ENCODE measurements at places on chromosomes 11 and 22.

DNA sequence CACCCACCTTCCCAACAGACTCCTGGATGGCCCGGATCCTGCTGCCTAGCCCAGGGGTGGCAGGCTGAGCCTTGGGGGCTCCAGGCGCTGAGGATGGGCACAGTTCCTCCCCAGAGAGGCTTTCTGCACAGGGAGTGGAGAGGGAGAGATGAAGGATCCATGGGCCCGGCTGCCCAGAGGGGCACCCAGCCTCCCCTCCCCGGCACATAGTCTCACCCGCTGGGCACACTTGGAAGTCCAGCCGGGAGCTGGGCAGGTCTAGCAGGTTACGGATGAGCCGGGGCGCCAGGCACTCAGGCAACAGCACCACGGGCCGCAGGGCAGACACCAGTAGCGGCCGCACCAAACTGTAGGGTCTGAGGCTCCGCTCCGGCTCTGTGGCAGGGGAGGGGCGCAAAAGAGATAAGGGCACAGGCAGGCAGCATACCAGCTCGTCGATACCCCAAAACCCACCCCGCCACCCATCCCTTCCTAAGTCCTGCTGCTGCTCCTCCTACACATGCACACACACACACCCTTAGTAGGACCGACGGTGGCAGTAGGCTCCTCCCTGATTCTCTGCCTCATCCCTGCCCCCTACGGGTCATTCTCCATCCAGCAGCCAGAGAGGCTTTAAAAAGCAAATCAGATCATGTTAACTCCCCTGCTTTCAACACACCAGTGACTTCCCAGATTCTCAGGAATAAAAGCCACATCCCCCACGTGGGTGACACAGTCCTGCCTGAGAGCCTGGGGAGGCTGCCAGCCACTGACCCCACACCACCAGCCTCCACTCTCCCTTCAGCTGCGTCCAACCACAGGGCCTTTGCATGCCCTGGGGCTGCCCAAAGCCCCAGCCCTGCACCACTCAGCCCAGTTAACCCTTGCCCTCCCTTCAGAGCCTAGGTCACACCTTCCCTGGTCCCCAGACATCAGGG lies 6.5 kb upstream of the MFNG start:
- DNase-seq: no peak

DNA sequence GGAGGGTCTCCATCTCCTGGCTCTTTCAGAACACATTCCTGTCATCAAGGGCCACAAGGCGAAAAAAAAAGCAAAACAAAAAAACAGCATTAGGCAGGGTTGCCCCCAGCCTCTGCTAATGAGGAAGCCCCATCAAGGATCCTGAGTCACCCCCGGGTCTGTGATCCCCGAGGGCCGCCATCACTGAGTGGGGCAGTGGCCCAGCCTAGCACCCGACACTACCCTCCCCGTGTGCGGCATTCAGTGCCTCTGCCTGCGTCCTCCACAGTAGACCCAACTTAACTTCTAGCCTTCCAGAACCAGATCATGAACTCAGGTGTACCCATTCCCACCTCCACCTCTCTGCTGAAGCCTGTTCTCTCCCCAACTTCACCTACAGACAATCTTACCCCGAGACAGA lies 6.6 kb upstream of the CDC42EP1 start:
- DNase-seq: no peak

DNA sequence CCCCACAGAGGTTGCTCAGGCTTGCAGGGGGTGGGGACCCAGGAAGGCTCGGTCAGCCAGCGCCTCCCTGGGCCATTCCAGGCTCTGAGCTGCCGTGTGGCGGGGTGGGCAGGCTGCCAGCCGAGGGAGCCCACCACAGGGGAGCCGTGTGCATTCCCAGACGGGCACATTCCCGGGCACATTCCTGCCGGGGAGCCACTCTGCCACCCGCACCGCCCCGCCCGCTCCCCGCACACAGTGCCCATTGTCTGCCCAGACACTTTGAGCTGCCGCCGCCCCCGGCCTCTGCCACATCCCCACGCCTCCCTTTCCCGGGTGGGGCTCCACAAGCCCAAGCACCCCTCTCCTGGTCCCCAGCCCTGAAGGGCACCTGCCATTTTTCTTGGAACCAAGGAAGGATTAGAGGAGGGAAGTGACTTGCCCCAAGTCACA lies 27.4 kb downstream of the RPL3 start:
- DNase-seq: no peak

DNA sequence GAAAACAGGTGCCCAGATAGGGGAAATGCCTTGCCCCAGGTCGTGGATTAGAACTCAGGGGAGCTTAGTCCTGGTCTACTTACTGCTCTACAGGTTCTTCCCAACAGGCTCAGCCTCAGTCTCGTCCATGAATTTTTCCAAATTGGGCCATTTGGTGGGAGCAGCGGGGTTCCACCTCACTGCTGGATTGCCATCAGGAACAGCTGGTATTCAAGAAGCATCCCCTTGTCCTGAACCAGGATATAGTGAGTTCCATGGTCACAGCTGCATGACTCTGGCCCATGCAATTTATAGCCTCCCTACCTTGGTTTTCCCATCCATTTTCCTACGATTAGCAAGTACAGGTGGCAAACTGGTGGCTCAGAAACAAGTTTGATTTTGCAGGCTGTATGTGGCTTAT lies 6.6 kb upstream of the UBE2L6 start:
- DNase-seq: no peak

GRCh38 chr22:20487715-20488114 lies 7.9 kb downstream of the KLHL22 start:
- DNase-seq: no peak

GRCh38 chr11:45649544-45650165 lies 15.8 kb downstream of the CHST1 start:
- no peak for DNase-seq

GRCh38 chr22:22060200-22061084 lies 77.9 kb upstream of the TOP3B start:
- no peak for DNase-seq

GRCh38 chr22:49825944-49826602 lies 1.6 kb downstream of the BRD1 start:
- DNase-seq: no peak

DNA sequence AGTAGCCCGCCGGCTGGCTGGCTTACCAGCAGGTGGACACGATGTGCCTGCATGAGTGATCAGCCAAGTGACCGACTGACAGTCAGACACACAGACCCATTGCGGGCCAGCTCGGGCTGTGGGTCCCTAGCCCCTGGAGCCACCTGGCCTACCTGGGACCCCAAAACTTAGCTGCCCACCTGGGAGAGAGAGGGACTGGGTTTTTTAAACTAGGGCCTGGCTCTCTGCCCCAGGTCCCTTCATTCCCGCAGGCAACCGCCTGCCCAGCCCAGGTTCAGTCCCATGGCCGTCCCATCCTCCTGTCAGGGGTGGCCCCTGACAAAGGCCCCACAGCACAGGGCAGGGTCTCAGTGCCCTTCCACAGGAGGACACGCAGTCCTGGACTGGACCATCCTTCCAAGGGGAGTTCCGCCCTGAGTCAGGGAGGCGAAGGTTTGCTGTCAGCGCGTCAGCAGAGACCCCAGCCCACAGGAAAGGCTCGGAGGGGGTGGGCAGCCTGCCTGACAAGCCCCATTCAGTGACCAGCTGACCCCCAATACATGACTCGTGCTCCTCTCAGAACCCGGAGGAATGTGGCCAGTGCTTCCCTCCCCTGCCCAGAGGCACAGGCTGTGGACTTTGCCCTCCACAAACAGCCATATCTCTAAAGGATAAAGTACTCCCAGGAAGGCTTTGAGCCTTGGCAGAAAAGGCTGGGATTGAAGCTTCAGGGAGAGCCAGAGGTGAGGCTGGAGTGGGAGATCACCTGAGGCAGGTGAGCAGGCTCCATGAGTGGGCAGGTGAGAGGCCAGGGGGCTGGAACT lies 8.4 kb downstream of the SLCO2B1 start:
- no peak for DNase-seq

DNA sequence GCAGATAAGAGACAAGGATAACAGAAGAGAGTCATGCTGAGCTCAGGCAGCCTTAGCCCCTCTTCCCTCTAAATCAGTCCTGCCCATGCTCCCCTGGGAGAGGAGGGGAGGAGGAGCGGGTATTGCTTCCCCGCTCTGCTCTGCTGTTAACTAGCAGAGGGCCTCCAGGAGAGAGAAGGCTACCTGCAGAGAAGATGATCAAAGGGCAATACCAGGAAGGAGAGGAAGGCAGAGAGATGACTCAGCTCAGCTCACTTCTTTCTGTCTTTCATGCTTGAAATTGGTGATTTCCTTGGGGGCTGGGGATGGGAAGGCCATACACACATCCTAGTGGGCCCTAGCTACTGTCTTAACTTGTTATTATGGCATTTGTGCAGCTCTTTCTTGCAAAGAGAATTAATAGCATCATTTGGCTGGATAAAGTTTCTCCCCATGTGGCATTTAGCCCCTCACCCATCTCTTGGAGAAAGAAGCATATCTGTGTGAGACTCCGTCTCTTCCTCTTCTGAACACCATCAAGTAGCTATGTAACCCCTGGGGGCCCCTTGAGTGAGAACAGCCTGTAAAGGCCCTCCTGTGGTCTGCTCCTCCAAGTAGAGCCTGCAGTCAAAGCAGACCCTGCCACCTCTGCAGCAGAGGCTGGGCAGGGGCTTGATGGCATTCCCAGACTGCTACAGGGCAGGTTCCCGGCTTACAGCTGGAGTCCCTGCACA lies 33.4 kb upstream of the AMOTL1 start:
- no peak for DNase-seq

GRCh38 chr22:38300197-38300945 lies 16.9 kb downstream of the CSNK1E start:
- DNase-seq: no peak

DNA sequence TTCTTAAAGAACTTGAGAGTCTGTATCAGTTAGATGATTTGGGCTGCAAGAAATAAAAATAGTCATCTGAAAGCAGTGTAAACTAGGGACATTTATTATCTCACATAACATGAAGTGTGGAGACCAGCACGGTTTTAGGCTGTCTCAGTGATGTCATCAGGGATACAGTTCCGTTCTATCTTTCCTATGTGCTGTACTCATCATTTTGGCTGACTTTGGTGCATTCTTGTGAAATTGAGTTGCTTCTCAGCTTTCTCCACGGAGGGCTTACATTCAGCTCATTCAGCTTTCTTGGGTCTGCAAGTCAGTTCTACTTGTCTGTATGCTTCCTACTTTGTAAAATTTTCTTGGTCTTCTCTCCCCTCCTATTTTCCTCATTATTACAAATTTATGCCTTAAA lies 51.8 kb upstream of the LIN7C start:
- DNase-seq: no peak

DNA sequence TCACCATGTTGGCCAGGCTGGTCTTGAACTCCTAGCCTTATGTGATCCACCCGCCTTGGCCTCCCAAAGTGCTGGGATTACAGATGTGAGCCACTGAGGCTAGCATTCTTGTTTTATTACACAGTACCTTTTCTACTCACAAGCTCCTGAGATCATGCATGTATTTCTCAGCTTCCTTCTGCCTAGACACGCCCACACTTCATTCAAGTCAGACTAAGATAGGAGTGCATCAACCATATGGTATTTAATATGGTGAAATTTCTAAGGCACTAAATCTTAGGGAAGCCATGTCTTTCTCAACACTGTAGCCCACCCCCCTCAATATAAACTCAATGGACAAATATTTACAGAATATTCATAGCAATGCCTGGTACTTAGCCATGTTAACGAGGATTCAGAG lies 62.1 kb downstream of the SLC25A17 start:
- no peak for DNase-seq

DNA sequence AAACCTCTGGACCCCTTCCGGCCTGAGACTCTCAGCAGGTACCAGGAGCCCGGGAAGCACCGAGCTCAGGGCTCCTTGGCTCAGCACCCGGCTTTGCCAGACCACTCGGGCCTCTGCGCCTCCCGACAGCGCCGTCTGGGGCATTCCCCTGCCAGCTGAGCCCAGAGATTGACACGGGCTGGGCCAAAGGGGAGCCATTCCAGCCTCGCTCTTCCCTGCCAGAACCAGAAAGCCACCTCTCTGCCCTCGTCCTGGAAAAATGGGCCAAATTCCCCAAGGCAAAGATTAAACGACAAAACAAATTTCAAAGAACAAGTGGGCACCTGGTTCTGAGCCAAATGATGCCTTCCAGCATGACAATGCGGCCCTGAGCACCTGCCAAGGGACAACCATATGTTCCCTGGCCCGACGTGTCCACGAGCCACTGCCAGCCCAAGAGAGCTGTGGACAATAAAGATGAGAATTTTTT lies 59.3 kb downstream of the CELSR1 start:
- DNase-seq: no peak

DNA sequence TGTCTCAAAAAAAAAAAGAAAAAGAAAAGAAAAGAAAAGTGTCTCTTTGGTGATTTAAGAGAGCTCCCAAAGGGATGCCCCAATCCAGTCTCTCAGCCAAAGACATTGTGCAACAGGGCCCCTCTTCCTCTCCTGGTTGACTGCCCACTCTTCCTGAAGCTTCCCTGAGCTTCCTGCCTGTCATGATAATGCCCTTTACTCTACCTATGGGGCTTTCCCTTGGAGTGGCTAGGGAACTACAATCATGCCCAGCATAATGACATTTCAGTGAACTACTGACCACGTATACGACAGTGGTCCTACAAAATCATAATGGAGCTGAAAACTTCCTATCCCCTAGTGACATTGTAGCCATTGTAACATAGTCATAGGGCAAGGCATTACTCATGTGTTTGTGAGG lies 118.0 kb downstream of the RASSF10 start:
- no peak for DNase-seq

GRCh38 chr22:47201996-47202818 lies 439.8 kb downstream of the TBC1D22A start:
- DNase-seq: no peak

DNA sequence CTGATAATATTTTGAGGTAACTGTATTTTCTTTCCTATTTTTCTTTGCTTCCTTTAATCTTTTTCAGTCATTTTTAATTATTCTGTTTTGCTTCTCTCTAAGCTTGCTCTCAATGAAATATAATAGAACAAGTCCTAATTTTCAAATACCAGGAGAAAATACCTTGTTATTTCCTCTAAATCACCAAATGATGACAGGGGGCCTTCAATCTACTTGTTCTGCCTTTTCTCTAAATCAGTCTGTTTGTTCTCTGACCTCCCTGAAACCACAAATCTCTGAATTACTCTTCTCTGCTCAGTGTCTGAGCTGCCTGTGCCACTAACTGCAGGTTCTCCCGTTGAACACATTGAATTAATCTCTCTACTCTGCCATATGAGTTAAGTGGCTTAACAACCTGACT lies 286.2 kb downstream of the C11orf87 start:
- no peak for DNase-seq

- no peak for DNase-seq
Observed at GRCh38 chr11:46134540-46134939, 13.3 kb upstream of the PHF21A start.

- no peak for DNase-seq
Observed at GRCh38 chr11:118339281-118339961, 3.1 kb downstream of the CD3D start.

All from DMS 273 treated with DMSO at 0.1 percent for 48 hours (cell line).